ENCODE measurements at places on chromosomes 1 and 21. TPM values are rescaled to one million over a fixed set of nuclear protein-coding genes. Genes with fewer than 3 reads are reported as not detected.

The RGS18 gene
- not detected for total RNA-seq

The RGS8 gene
- total RNA-seq: not detected

The TNFRSF18 gene
- total RNA-seq: 4.1 TPM

The IPP gene
- 10.5 TPM for total RNA-seq

The PADI2 gene
- not detected for total RNA-seq

The DYNLT5 gene
- total RNA-seq: not detected

The DRAM2 gene
- 34.8 TPM for total RNA-seq

All from cardiac ventricle fibroblast (primary cell).